ENCODE measurements at places on chromosomes 1 and 21.
A peak's percentile ranks its signal among the peaks of the same experiment; 100 is the strongest.

- no peak for DNase-seq
Measured at GRCh38 chr1:53781654-53782053, 42.7 kb upstream of the GLIS1 start.

GRCh38 chr1:179269071-179269470 lies 24.5 kb upstream of the SOAT1 start:
- no peak for DNase-seq

- DNase-seq: no peak
Measured at GRCh38 chr1:46580140-46580903, 23.7 kb downstream of the MKNK1 start.

- no peak for DNase-seq
Measured at GRCh38 chr1:212118167-212118871, 82.8 kb downstream of the DTL start.

DNA sequence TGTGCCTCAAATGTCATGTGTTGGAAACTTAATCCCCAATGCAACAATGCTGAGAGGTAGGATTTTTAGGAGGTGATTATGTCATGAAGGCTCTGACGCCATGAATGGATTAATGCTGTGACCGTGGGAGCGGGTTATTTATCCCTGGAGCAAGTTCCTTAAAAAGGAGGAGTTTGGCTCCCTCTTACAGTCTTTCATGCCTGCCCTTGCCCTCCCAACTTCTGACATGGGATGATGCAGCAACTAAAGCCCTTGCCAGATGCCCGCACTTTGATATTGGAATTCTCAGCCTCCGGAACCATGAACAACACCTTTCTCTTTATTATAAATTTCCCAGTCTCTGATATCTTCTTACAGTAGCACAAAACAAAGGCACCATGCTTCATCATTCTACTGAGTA lies 685.3 kb upstream of the CHRM3 start:
- DNase-seq: no peak

DNA sequence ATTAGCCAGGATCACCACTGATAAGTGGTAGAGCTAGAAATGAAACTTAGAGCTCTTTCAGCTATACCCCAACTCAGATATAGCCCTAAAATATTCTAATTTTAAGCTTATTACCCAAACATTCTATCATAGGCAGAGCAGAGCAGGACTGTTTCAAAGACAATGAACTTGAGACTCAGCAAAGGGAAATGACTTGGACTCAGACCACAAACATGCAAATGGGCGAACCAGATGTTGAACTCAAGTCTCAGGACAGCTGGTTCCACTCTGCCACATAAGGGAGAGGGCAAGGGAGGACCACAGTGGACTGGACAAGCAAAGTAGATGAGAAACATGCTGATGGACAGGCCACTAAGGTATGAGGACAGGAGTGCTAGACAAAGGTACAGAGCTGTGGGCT lies 315.3 kb downstream of the OMA1 start:
- no peak for DNase-seq

DNA sequence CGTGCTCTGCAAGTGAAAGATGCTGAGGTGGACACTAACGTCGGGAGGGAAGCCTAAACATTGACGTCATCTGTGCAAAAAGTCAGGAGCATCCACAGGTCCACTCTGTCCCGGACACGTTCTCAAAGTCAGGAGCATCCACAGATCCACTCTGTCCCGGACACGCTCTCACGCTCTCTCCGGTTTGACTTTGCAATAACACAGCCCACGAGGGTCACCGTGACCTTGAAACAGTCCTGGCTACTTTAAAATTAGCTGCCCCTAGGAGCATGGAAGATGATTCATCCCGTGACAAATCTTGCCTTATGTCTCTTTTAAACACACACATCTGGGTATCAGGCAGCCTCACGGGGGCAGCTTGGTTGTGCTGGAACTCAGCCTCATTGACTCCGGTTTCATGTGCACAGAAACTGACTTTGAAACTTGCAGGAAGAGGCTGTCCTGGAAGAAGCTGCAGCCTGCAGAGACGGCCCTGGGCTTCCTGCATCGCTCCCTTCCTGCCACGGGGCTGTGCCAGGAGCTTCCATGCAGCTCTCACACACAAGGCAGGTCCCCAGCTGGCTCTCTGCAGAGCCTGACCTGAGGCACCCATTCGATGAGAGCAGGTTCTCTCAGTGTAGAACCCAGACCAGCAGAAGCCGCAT lies 18.1 kb upstream of the COL18A1 start:
- no peak for DNase-seq

- no peak for DNase-seq
Measured at GRCh38 chr1:220099826-220100225, 5.9 kb downstream of the IARS2 start.

DNA sequence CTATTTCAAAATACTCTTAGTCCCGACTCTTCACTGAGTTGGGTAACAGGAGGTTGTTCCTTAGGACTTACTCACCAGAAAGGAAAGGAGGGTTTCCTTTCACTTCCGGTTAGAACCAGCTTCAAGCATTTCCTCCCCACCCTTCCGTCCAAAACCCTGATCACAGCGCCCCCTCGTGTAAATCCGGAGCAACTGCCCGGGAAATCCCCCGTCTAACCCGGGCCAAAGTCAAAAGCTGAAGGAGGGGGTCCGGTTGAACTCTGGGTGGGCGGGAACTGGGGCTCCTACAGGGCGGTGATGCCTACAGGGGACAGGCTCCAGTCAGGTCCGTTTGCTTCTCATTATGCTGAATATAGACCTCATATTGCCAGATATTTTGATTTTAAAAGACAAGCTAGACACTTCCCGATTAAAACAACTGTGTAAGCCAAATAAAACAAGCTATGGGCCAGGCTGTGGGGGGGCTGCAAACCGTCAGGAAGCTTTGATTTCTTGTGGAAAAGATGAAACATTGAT lies 15.0 kb upstream of the MTARC2 start:
- DNase-seq: peak; percentile 58

GRCh38 chr1:29415156-29415830 lies 179.0 kb downstream of the PTPRU start:
- DNase-seq: no peak

GRCh38 chr1:161298116-161298515 lies 11.7 kb downstream of the MPZ start:
- no peak for DNase-seq

- DNase-seq: no peak
Measured at GRCh38 chr1:30130099-30130498, 593.3 kb downstream of the MATN1 start.

DNA sequence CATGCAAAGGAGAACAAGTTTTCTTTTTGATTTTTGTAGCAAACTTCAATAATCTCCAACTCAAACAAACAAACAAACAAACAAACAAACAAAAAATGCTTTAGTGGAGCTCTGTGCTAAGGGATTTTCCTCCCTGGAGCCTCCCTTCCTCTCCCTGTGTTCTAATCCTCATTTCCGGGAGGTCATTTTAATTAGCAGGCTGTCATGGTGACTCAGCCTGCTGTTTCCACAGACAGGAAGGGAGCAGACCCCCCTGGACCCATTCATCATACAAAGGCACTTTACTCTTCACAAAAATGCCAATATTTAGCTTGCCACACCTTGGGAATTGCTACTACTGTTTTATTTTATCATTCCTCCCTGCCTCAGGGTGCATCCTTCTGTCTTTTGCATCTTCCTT lies 61.0 kb upstream of the SPATA6 start:
- DNase-seq: no peak

GRCh38 chr1:114597949-114598348 lies 16.5 kb upstream of the BCAS2 start:
- no peak for DNase-seq

- no peak for DNase-seq
Measured at GRCh38 chr1:202017749-202018467, 7.5 kb downstream of the ELF3 start.

- no peak for DNase-seq
Measured at GRCh38 chr1:99264201-99265021, at the start of gene PLPPR4. TSS of gene PLPPR4 (plus strand) at chr1:99264492. CDS start at chr1:99264594, 102 bp downstream.

- DNase-seq: no peak
Measured at GRCh38 chr1:55172272-55172671, 42.9 kb downstream of the USP24 start.

DNA sequence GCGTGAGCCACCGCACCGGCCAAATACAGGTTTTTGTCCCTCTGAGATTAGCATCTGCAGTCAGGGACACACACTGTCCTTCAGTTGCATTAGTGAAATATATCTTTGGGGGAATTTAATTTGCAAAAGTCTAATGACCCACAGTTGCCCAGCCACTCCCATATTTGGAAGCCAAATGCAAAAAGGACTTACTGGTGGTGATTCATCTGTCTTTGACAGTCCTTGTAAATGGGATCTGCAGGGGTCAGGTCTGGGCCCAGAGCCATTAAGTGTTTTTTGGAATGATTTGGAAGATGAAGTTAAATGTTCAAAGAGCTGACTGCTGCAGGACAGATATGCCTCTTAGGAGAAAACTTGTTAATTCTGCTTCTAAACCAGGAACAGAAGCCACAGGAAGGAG lies 44.6 kb upstream of the DNASE2B start:
- DNase-seq: no peak

DNA sequence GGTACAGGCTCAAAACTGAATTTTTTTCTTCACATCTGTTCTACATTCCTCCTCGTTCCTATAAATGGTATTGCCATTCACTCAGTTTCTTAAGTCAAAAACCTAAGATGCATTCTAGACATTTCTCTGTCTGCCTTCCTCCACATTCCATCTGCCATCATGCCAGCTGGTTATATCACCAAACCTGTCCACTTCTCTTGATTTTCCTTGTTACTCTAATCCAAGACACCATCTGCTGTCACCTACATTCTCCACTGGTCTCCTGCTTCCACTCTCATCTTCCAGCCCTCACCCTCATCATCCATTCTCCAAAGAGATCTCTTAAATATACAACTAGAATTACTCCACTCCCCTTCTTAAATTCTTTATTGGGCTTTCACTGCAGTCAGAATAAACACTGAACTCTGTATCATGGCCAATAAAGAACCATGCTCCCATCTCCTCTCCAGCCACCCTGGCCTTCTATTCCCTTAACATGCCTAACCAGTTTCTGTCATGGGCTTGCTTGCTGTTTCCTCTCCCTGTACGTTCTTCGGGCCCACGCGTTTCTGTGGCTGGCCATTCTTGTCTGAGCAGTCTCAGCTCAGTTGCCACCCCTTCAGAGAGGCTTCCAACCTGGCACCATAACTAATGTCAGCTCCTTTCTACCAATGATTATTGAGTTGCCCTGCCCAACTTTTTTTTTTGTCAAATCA lies 278.3 kb downstream of the ST6GALNAC3 start:
- no peak for DNase-seq

DNA sequence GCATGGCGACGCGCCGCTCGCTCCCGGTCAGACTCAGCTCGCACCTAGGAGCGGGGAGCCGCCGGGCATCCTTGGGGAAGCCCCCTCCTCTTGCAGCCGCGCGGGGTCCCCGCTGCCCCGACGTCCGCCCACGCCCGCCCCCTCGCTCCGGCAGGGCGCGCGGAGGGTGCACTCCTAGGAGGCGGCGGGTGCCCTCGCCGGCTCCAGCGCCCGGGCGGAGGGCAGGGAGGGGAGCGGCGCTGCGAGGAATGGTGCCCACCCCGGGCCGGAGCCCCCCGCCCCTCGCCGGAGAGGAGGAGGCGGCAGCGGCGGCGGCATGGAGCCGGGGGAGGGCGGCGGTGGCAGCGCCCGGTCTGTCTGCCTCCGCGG lies 488 bp downstream of the FAM78B start:
- no peak for DNase-seq

- no peak for DNase-seq
Measured at GRCh38 chr1:89871768-89872473, 51.1 kb downstream of the LRRC8D start.

DNA sequence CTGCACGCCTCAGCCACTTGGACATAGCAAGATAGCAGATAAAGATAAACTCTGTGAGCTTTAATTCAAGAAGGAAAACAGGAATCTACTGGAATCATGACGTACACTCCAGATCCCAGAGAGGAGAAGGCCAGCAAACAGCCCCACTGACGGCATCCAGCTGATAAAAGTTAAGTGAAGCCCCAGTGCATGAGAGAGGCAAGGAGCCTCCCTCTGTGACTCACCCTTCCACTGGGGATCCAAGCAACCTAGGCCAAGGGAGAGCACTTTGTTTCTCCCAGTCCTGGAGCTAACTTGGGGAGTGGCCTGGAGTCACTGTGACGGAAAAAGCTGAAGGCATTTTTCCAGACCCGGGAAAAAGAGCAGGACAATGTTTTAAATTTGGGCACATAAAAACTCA lies 270.0 kb downstream of the AKT3 start:
- no peak for DNase-seq

DNA sequence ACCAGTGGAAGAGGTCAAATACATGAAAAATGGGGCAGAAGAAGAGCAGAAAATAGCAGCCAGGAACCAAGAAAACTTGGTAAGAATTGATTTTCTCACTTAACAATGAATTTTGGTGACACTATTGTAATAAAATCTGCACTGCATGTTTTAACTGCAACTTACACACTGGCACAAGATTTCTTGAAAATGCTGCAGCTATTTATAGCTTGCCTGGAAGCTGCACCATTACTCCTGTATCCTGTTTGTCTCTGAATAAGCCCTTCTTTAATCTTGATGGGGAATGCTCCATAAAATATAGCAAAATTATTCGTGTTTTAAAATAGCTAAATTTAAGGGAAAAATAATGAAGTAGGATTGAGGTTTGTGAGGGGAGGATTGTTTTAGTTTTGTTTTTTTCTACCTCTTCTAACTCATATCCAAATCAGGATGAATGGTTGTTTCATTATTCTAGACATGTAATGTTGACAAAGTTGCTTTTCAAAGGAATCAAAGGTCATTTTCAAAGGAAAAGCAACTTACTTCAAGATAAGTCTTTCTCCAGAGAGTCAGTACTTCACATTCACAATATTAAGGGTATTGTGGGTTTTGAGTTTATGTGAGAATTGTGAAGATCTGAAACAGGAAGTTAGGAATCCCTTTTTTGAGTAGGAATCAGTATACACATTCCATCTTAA lies 120.9 kb downstream of the C1orf21 start:
- no peak for DNase-seq

DNA sequence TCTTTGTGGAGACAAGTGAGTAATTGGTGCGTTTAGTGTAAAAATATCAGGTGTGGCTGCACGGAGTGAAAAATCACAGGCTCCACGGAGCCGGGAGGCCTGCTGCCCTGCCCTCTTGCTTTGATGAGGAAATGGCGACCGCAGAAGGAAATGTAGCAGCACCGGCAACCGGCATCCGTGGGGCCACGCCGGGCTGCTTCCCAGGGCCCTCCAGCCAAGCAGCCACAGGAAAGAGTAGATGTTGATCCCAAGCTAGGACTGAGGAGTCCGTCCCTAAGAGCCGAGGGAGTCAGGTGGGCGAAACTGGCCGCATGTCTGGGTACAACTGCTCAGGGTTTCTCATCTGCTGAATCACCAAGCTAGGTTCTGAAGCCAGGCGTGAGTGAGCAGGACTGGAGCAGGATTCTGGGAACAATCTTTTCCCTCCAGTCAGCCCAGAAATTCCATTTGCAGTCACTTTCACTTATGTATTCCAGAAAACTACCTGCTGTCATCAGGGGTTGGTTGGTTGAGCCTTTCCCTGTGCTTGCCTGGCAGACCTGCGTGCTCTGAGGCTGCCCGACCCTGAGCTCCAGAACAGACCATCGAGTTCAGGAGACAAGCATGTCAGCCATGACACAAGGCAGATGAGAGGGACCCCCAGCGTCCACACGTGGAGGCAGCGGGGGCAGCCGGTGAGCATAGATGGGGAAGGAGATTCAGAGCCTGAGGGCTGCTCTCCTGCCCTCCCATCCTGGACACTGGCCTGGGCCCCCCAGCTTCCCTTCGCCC lies 5.8 kb upstream of the ITGB2 start:
- no peak for DNase-seq

Data from activated CD8-positive, alpha-beta memory T cell treated with anti-CD3 and anti-CD28 coated beads for 1 hour (primary cell).